ENCODE measurements at places on chromosomes 3 and 15. TPM values are rescaled to one million over a fixed set of nuclear protein-coding genes. Genes with fewer than 3 reads are reported as not detected.

The IFT57 gene
- total RNA-seq: 48.4 TPM

The MYLK gene
- total RNA-seq: 2.1 TPM

The ITIH3 gene
- total RNA-seq: not detected

The TMC3 gene
- total RNA-seq: not detected

The LRRN1 gene
- total RNA-seq: not detected

The DPPA2 gene
- not detected for total RNA-seq

The IGDCC3 gene
- total RNA-seq: not detected

The TTLL13 gene
- total RNA-seq: 0.29 TPM

The CLDN11 gene
- not detected for total RNA-seq

DNA sequence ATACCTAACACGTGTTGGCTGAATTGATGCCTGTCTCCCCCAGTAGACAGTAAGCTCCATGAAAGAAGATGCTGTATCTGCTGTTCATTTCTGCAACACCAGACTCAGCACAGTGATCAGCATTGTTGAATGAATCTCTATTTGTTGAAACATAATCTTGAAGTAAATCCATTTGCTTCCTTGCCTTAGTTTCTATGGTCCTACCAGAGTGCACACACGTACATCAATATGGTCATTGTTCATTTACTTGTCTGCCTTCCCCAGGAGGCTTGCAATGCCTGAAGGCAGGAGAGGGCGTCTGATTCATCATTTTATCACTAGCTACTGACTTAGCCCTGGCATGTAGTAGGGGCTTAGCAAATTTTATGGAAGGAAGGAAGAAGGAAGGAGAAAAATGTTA is 19.2 kb downstream of the RBP2 start:
- DNase-seq: no peak

- no peak for DNase-seq
Observed at GRCh38 chr3:168065569-168065968, 30.2 kb downstream of the GOLIM4 start.

GRCh38 chr15:69542028-69542427 is 89.4 kb downstream of the RPLP1 start:
- DNase-seq: no peak

DNA sequence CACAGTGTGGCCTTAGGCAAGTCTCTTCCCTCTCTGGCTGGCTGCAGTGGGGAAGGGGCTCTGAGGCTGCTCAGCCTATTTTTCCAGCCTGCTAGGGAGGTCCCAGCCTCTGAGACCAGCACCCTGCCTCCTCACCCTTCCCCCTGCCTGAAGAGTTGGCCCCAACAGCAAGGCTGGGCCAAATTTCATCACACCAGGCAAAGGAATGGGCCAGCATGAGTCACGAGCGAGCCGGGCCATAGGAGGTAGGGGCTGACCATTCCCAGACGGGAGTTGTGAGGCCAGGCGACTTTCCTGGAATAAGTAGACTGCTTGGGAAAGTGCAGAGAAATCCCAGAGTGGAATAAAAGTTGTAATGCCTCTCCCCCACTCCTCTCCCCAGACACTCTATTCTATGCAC is 5.7 kb upstream of the FBLN2 start:
- no peak for DNase-seq

DNA sequence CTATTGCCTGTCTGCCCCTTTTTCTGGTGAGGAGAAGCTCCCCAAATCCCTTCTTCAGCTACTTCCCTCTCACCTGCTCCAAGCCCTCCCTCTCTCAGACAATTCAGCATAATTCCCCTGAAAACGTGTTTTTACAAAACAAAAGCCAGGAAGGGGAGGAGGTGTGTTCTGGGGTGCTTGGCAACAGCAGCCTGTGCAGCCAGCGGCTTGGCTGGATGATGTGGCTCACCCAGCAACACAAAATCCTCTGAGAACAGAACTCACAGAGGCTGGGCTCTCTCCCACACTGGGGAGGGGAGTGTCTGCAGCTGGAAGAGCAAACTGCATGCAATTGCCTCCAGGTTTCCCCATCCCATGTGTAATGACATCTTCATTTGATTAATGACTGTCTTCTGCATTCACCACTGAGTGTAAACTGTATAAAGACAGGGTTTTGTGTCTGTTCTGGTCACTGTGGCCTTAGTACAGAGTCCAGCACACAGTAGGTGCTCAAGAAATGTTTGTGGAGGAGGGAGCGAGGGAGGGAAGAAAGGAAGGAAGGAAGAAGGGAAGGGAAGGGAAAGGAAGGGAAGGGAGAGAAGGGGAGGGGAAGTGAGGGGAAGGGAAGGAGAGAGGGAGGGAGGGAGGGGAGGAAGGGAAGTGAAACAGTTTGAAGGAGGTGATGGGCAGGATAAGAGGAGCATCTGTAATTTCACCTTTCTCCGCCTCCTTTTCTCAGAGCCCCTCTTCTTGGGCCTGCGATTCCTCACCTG is 70.1 kb upstream of the GLCE start:
- DNase-seq: no peak

DNA sequence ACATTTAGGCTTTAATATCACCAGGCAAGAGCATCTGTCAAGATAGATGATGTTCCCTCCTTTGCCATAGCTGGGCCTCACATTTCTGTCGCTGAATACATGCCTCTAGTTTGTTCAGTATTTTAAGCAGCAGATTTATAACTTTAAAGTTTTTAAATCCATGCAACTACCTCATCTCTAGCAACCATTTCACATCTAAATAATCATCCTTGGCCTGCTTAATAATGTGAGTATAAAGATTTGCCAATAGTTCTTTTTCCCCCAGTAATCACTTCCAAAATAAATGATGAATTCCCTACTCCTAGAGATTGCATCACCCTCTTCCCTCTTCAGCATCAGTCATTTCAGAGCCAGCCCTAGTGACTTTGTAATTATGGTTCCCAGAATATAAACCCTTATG is 36.2 kb upstream of the FILIP1L start:
- no peak for DNase-seq

- DNase-seq: no peak
Observed at GRCh38 chr3:81788610-81789009, 27.2 kb upstream of the GBE1 start.

DNA sequence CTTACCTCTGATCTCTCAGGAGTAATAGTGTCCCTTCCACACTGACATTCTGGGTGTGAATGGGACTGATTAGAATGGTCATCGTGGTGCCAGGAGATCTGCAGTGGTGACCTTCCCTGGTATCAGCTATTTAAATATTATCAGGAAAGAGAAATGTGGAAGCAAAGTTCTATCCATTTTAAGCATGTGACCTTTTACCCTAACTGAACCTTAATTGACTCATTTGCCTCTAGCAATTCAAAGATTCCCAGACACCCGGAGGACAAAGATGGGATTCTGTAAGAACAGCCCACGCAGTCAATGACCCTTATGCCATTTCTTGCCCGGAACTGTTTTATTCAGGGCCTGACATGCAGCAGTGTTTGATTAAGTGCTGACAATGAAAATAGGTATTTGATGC is 10.3 kb downstream of the LIPC start:
- no peak for DNase-seq

DNA sequence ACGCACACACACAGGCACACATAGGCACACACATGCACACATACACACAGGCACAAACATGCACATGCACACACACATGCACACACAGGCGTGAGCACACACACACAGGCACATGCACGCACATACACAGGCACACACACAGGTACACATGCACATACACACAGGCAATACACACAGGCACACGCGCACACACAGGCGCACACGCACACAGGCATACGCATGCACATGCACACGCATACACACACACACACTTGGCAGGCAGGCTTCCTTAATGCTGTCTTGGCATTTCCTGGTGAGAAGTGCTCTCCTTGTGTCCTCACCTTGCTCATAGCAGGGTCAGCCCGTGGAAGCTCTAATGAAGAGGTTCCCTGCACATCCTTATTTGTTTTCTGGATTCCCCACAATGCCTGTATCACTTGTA is 8.4 kb upstream of the SLCO2A1 start:
- DNase-seq: no peak

GRCh38 chr3:159723295-159723694 is 265.3 kb upstream of the IL12A start:
- no peak for DNase-seq

GRCh38 chr15:80562846-80563245 is 132.3 kb upstream of the ABHD17C start:
- no peak for DNase-seq

- no peak for DNase-seq
Observed at GRCh38 chr3:168028086-168028485, 67.6 kb downstream of the GOLIM4 start.

DNA sequence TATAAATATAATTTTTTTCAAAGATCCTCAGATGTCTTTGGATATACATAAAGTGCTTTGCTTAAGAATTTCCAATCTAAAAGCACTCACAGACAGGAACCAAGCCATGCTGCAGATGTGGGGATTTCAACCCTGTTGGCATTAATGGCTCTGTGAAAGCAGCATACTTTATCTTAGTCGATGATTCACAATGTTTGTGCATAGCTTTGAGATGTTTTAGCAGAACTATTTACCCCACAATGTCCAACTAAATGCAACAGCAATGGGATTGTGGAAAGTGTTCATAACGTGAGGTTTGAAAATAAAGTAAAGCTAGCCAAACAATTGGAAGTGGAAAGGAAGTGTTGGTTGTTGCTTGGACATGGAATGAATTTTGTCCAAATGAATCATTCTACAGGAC is 371.4 kb downstream of the SOX2 start:
- DNase-seq: no peak

DNA sequence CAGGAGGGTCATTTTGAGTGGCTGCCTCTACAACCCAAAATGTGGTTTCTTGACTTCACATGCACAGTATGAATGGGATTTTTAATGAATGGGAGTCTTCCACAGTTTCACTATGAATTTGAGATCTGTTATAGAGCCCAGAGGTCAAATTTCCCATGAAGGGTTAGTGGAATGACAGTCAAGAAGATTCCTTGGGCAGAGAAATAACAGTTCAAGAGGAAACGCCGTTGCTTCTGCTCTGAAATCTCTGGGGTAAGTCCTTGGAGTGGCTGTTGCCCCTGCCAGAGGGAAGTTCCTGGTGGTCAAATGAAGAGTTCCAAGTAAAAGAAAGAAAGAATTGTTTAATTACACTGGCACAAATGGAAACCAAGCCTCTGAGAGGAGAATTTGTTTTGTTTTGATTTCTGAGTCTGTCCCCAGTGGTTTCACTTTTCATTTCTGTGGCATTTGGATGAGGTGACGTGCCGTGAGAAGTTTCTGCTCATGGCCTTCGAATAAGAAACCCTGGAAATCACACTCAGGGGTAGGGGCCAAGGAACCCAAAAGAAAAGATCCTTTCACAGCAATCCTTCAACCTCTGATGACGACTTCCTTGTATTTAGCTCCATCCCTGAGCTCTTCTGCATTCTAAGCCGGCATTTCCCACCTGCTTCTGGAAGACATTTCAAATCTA is 77.5 kb upstream of the IL12A start:
- DNase-seq: no peak

- DNase-seq: no peak
Observed at GRCh38 chr15:69164807-69165636, 4.6 kb downstream of the GLCE start.

DNA sequence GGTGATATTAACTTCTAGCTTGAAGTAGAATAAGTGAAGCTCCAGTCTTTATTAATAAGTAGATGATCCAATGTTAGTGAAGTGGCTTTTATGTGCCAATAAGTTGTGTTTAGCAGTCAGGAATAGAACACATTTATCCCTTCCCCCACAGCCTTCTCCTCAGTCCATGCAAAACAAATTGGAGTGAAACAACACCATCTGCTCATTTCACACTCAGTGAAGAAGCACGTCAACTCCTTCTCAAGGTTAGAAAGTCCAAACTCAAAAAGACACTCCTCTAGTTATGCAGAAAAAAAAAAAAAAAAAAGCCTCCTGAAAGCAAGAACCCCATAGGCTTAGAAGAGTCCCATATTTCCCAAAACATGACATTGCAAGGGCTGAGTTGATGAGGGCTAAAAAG is 18.0 kb upstream of the NEO1 start:
- no peak for DNase-seq

DNA sequence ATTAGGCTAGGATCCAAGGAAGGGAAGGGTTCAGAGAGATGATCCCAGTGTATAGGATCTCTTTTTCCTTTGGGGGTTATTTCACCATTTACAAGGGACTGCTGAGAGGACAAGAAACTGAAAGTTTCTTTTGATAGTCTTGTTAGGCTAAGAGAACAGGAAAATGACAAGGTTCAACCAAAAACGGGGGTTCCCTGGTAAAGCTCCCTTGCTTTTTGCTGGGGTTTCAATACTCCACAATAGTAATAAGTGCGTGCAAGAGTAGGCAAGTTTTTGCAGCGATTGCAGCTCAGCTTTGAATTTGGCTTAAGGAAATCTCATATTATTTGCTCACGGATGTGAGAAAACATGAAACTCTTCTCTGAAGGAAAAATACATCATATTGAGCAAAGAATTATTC is 18.8 kb upstream of the SUSD5 start:
- no peak for DNase-seq

GRCh38 chr3:132326251-132326650 is 9.0 kb downstream of the ACP3 start:
- no peak for DNase-seq

GRCh38 chr3:129077222-129077621 is 16.6 kb downstream of the GP9 start:
- no peak for DNase-seq

GRCh38 chr3:120429921-120430361 is 20.9 kb downstream of the FSTL1 start:
- no peak for DNase-seq

DNA sequence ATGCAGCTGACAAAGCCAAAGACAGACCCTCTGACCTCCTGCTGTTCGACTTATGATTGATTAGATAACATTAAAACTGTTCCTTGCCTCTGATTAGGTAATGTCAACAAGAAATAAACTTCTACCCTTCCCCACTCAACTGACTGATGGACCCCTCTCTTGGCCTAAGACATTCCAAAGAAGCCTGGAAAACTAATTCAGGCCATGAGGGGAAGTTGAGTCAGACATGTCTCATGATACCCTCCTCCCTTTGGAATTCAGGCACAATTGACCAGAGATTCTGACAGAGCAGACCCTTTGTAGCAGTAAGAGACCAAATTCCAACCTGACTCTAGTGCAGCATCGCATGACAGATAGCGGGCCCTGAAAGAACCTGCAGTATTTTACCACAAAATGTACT is 354.5 kb downstream of the OCA2 start:
- no peak for DNase-seq

DNA sequence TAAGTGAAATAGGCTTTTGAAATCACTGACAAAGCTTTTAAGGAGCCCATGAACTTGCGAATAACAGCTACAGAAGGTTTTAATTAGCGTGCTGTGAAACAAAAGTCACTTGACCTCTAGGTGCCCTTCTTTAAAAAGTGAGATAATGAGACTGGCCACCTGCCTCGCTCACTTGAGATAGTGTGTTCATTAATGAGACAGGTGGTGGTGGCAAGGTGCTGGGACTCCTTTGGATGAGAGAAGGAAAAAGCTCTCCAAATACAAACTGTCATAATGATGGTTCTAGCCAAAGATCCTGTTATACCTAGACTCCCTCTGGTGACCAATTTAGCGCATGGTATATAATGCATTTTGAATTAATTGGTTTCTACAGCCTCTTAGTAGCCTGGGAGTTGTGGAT is 22.7 kb upstream of the IREB2 start:
- no peak for DNase-seq

DNA sequence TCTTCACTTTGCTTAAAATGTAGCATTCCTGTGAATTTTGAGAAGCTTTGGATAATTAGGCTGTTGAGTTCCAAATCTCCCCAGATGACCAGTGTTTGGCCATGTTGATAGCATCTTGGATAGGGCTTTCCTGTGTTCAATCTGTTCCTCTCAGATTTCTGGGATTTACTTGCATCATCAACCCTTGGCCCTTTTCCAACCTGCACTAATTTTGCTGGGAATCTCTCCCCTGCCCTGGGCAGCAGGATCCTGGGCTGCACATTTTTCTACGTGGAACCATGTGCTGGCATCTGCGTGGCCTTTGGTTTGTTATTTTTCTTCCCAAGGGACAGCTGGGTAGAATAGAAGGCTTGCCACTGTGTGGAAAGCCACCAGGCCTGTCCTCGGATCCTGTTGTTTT is 75.4 kb upstream of the PLXNA1 start:
- DNase-seq: no peak
